ENCODE measurements at places on chromosomes 4 and X. TPM values are rescaled to one million over a fixed set of nuclear protein-coding genes. Genes with fewer than 3 reads are reported as not detected.

GRCh38 chr4:123554801-123555232 lies 158.2 kb downstream of the SPRY1 start:
- no peak for DNase-seq

- DNase-seq: no peak
These were observed 19.2 kb downstream of the MAGEB17 start for GRCh38 chrX:16186380-16187007.

GRCh38 chr4:117512414-117512813 lies 427.0 kb upstream of the TRAM1L1 start:
- DNase-seq: no peak

Gene AREG
- total RNA-seq: not detected

Gene MEPE
- total RNA-seq: not detected

Gene SMIM43
- not detected for total RNA-seq

Gene HSFX3
- not detected for total RNA-seq
